ENCODE measurements at places on chromosomes 1 and 21.

- no peak for DNase-seq
Observed at GRCh38 chr21:45256021-45256911, 31.4 kb downstream of the POFUT2 start.

DNA sequence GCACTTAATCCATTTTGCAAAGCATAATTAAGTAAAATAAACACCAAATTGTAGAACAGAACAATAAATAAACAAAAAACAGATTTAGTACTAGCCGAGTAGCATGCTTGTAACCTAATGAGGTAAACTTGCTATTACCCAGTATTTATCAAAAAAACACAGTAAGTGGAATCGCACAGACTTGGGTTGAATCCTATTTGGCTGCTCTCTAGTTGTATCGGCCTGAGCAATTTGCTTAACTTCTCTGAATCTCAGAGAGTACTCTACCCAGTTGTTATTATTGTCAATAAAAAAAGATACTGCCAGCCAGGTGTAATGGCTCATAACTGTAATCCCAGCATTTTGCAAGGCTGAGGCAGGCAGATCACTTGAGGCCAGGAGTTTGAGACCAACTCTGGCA lies 664.3 kb downstream of the ADGRL2 start:
- DNase-seq = no peak

DNA sequence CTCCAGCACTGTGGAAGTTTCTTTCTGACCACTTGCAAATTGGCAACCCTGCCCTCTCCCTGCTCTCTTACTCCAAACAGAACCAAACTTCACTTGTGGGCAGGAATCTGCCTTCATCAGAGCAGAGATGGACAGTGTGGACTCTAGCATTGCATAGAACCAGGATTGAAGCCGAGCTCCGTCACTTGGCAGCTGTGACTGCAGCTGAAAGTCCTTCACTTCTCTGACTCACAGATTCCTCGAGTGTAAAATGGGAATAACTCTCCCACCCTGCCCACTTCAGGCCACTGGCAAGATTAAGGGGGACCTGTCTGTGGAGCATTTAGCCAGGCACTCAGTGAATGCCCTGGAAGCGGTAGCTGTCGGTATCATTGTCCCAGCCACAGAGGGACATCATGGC lies 75.7 kb upstream of the ZBTB40 start:
- DNase-seq = no peak

- no peak for DNase-seq
Observed at GRCh38 chr1:226287587-226287986, 21.4 kb downstream of the LIN9 start.

- DNase-seq = no peak
Observed at GRCh38 chr1:212235857-212236256, 49.4 kb upstream of the PPP2R5A start.

DNA sequence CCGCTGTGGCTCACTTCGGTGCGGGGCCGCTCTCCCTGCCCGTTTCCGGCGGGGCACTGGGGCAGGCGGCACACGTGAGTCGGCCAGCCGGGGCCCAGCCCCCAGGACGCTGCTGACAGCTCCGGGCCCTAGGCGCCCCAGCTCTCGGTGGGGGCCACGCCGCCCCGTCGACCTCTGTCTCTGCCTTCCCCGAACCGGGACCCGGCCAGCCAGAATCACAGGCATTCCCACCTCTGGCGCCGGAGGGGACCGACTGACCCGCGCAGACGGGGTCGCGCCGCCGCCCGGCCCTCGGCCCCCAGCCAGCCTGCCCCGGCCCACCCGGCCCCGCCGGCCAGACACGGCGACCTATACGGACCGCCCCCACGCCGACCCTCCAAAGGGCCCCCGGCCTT lies 755 bp downstream of the SCMH1 start:
- DNase-seq = no peak

Measured in effector CD8-positive, alpha-beta T cell (primary cell).